ENCODE measurements at places on chromosomes 4 and X.

- no peak for DNase-seq
Measured at GRCh38 chrX:143781103-143781502, 60.6 kb upstream of the SPANXN2 start.

DNA sequence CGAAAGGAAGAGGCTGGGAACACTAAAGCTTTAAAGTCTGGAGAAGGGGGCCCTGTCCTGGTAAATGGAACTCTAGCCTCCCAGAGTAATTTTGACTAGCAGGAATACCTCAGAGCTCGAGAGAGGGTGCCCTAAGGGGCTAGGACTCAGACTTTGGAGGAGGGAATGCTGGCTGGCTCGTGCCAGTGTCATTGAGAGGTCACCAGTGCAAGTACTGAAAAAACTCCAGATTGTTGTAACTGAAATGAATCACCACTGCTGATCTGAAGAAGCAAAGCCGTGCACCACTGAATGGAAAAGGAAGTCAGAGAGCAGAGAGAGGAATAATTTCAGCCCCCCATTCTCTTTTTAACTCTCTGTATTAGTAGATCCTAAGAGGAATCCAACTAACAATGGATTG lies 690.2 kb downstream of the FAT4 start:
- DNase-seq: no peak

GRCh38 chr4:157791236-157791635 lies 381.6 kb downstream of the GASK1B start:
- no peak for DNase-seq

DNA sequence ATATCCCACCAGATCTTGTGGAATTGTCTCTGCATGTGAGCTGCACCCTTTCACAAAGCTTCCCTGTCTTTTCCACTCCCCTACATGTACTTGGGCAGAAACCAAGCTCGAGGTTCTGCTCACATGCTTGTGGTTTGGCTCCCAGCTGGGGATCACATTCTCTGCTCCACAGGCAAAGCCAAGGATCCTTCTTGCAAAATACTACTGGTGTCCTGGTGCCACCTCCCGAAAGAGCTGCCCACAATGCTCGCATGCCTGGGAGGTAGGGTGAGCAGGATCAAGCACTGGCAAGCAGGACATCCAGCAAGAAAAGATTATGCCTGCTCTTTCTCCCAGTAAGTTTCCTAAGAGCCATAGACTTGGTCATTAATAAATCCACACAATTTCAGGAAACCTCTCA lies 45.1 kb upstream of the PPARGC1A start:
- no peak for DNase-seq

DNA sequence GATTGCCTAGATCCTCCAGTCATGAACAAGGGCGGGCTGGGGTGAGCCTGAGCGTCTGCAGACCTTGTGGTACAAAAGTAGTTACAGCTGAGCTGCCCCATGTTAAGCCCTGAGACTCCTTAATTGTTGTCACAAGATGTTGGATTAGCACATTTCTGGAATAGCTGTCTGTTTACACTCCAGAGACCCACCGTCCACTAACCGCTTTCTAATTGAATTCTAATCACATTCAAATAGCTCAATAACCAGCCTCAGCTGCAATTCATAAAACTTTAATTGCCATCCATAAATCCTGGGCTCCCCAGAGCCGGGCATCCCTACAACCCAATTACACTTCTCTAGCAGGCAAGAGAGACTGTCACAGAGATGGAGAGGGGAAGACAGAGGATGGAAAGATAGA lies 1.6 kb upstream of the GSX2 start:
- no peak for DNase-seq

- DNase-seq: no peak
Measured at GRCh38 chr4:20916106-20916505, 215.8 kb downstream of the PACRGL start.
